ENCODE measurements at places on chromosomes 16 and 17. TPM values are rescaled to one million over a fixed set of nuclear protein-coding genes. Genes with fewer than 3 reads are reported as not detected.
A peak's percentile ranks its signal among the peaks of the same experiment; 100 is the strongest.

DNA sequence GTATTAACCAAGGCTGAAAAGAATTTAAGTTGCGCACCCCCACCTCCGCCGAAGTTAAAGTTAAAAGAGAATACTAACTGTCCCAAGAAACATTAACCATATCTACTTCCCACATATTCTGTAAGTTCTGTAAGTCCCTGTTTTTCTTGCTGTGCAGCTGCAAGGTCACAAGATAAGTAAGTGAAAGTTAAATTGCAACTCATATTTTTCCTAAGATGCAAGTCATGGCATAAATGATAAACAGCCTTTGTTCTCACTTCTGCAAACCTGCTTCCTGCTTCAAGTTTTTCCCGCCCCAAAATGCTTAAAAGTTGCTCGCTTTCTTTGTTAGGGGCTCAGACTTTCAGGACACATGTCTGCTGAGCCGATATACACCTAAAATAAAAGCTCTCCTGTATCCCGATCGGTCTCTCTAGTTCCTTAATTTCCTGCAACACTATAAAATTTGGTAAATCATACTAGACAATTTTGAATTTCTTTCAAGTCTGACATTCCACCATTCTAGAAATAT is 32.6 kb upstream of the ABCA9 start:
- DNase-seq = no peak

GRCh38 chr17:70028978-70029767 is 45.9 kb upstream of the KCNJ16 start:
- peak; percentile 50 for DNase-seq

GRCh38 chr17:63804328-63804727 is 22.9 kb upstream of the PSMC5 start:
- no peak for DNase-seq

DNA sequence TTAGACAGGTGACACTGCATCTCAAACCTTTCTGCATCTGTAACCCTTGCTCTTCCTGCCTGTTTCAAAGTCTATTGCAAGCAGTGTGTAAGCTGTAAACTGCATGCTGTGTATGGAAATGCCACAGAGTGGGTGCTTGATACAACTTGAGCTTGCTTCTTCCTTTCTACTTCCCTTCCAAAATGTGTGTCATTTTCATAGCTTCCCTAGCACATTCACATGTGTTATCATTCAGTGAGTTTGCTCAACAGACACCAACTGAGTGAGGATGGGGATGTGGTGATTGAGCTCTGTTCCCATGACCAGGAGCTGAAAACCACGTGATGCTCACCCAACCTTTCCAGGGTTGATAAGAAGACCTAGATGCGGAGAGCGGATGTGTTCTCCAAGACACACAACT is 111.1 kb downstream of the VAT1L start:
- no peak for DNase-seq

DNA sequence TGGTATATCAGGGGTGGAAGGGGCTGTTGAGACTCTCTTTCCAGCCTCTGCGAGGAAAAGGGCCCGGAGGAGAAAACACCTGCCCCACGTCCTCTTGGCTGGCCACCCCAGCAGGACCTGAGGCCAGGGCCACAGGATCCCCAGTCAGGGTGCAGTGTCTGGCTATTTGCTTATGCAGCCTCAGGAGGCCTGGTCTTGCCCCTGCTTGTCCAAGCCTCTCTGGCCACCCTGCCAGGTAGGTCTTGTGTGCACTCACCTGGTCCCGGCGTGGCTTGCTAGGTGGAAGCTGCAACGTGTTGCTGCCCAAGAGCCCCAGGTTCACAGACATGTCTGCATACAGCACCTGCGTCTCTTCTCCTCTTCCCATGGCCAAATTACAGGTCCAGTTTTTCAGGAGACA is 549 bp downstream of the TMEM238L start:
- DNase-seq = no peak

DNA sequence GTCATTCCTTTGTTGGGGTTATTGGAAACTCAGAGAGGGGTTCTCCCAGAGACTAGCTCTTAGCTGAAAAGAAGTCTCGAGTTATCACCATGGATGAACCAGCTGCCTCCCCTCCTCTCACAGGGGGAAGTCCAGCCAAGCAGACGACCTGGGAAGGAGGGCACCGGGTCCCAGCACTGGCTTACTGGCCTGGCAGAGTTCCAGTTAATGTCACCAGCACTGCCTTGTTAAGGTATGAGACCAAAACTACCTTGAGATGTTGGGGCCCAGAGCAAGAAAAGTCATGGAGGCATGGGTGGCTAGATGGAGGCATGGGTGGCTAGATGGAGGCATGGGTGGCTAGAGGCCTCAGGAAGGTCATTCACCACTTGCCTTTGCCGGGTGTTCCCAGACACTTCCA is 72.4 kb downstream of the WIPI1 start:
- DNase-seq = no peak

DNA sequence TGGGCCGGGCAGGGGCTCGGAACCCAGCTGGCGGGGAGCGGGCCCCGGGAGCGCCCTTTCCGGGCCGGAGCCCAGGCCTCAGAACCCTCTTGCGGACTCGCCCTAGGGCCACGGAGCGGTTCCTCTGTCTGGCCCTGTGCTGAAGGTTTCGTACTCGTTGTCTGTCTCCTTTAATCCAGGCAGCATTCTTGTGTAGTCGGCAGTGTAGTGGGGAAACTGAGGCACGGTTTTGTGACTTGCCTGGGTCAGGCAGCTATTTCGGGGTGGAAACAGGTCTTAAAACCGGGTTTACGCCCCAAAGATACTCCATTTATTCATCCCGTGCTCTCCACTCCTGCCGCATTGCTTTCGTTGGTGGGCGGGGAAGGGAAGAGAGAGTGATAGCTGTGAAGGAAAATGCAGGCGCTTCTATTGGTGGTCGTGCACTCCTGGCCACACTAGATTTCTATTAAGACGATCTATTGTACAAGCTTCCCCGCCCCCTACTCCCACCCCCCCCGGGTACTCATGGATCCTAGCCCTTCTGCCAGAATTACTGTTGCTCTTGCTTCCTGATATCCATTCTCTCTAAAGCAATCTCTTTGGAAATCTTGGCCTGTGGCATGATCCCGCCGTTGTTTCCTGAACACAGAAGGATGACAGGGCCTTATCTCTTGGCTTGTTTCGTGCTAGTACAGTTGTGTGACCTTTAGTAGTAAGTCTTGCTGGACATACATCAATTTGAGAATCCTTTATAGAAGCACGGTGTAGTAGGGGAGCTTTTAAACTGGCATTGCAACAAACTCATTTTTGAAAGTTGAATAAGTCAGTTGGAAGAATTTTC is 751 bp downstream of the DCAF7 start:
- no peak for DNase-seq

DNA sequence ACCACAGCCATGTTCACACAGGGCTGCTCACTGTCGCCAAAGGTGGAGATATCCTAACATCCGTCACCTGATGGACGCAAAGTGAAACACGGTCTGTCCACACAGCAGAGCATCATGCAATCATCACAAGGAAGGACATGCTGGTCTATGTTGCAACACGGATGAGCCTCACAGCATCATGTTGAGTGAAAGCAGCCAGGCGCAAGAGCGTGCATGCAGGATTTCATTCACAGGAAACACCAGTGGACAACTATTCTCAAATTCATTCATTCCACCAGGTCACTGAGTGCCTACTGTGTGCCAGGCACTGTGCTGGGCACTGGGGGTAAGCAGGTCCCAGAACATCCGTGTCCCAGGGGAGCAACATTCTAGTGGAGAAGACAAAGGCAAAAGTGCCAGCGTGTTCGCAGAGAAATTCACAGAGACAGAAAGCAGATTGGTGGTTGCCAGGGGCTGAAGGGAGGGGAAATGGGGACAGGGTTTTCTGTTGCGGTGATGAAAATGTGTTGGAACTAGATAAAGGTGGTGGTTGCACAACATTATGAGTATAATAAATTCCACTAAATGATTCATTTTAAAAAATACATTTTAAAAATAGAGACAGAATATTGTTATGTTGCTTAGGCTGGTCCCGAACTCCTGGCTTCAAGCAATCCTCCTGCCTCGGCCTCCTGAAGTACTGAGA is 22.7 kb upstream of the KCNJ12 start:
- DNase-seq = no peak

- no peak for DNase-seq
These were observed 5.7 kb upstream of the MPRIP start for GRCh38 chr17:17036524-17036998.

DNA sequence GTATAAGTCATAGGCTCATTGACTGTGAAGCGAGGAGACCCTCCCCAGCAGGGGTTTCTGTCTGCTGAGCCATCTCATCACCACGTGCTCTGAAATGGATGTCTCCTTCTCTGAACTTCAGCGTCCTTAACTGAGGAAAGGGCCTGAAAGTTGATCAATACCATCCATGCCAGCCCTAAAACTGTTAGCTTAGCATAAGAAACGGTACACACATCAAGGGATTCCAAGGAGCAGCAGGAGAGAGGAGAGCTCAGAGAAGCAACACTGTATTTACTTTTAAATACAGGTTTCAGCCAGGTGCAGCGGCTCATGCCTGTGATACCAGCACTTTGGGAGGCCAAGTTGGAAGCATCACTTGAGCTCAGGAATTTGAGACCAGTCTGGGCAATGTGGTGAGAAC is 248.9 kb upstream of the TNRC6C start:
- no peak for DNase-seq

DNA sequence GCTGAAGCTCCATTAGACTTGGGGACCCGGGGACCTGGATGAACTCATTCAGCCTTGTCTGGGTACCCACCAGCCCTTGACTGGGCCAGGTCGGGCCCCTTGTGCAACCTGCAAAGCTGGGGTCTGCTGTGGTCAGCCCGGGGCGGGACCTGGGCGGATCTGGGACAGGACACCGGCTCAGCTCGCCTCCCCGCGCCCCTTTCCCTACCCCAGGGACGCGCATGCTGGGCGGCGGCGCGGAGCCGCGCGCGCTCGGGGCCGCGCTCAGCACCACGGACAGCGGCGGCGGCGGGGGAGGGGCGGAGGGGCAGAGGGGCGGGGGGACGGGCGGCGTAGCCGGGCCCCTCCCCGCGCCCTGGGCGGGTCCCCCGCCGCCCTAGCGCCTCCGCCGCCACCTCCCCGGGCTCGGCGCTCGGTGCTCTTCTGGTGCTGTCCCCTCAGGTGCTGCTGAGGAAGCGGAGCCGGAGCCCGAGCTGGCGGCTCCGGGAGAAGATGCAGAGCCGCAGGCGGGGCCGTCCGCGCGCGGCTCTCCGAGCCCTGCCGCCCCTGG is 7.4 kb downstream of the ACD start:
- DNase-seq = peak; percentile 25

- no peak for DNase-seq
These were observed 4.5 kb downstream of the AXIN2 start for GRCh38 chr17:65556910-65557348.

- DNase-seq = no peak
These were observed at the start of gene PLXDC1 for GRCh38 chr17:39151150-39151942. TSS of gene PLXDC1 (minus strand) at chr17:39151637. CDS start at chr17:39151437, 200 bp downstream.

GRCh38 chr17:73998653-73999645 is 204.5 kb upstream of the RPL38 start:
- DNase-seq = peak; percentile 77

DNA sequence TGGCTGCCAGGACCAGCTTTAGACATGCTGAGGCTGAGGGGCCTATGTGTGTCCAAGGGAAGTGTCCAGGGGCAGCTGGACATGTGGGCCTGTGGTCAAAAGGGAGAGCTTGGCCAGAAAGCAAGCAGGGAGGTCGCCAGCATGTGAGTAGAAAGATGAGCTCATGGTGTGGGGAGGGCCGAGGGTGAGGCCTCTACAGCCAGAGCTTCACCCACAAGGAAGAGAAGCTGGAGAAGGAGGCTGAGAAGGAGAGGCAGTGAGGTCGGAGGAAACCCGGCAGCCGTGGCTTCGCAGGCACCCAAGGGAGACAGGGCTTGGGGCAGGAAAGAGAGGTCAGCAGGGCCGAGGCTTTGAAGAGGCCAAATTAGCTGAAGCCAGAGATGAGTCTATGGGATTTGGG is 4.0 kb upstream of the HSD11B2 start:
- no peak for DNase-seq

DNA sequence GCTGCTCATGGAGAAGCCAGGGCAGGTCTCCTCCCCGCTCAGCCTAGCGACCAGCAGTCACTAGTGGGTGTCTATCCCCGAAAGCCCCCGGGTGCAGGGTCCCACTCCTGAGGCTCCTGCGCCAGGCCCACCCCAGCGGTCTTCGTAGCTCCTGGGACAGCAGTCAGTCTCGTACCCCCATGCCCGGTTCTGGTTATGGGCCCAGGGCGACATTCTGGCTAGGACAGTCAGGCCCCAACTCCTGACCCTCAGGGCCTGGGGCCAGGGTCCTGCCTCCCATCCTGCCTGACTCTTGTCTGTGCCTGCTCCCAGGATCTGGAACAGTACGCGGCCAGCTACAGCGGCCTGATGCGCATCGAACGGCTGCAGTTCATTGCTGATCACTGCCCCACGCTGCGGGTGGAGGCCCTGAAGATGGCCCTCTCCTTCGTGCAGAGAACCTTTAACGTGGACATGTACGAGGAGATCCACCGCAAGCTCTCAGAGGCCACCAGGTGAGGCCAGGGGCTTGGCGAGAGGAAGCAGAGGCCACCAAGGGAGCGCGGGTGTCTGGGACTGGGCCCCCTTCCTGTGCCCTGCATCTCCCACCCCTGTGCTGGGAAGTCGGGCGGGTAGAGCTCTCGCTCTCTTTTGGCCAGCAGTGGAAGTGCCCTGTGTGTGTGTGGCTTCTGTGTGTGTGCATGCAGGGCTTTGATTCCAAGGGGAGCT is 2.0 kb downstream of the GPS1 start:
- peak; percentile 48 for DNase-seq

- no peak for DNase-seq
These were observed 13.7 kb downstream of the BLMH start for GRCh38 chr17:30278032-30278431.

GRCh38 chr17:10119203-10120108 is 79.0 kb downstream of the GAS7 start:
- peak; percentile 80 for DNase-seq

DNA sequence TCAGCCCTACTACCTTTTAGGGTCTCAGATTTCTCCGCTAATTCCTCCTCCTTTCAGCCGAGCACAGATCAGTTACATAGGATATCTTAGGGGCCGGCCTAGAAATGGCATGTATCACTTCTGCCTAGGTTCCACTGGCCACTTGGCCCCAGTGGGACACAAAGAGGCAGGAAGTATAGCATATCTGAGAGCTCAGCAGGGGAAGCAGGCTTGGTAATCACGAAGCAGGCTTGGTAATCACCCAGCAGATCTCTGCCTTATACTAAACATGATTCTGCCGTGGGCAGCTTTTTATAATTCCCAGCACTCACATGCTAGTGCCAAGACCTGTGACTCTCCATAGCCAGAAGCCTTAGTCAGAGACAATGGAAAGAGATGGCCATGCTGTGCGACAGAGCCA is 59.6 kb upstream of the CACNG5 start:
- no peak for DNase-seq

- DNase-seq = no peak
These were observed 247.4 kb downstream of the PRKCA start for GRCh38 chr17:66549731-66550207.

- DNase-seq = no peak
These were observed 587 bp downstream of the MMP2 start for GRCh38 chr16:55479430-55480140.

- no peak for DNase-seq
These were observed 507.5 kb upstream of the HSBP1 start for GRCh38 chr16:83300326-83300725.

- DNase-seq = no peak
These were observed 18.8 kb downstream of the CLUAP1 start for GRCh38 chr16:3519581-3519980.

The C17orf113 gene
- 0.73 TPM for total RNA-seq

The FOXC2 gene
- total RNA-seq = 1.4 TPM

The EME1 gene
- total RNA-seq = 0.60 TPM

The NPIPB6 gene
- 0.73 TPM for total RNA-seq

The KRTAP2-3 gene
- not detected for total RNA-seq

The KCNG4 gene
- not detected for total RNA-seq
